ENCODE measurements at places on chromosomes 7 and 10. TPM values are rescaled to one million over a fixed set of nuclear protein-coding genes. Genes with fewer than 3 reads are reported as not detected.
A peak's percentile ranks its signal among the peaks of the same experiment; 100 is the strongest.

The CALHM1 gene
- not detected for total RNA-seq

The LRRC17 gene
- total RNA-seq, result 0.74 TPM

The ELAPOR2 gene
- total RNA-seq, result 107 TPM

The FAM237B gene
- not detected for total RNA-seq

The GDF10 gene
- total RNA-seq, result 23.4 TPM

The SLC39A12 gene
- 0.17 TPM for total RNA-seq

- H3K27ac ChIP-seq, result no peak overlapping the region
- no peaks in the 10 kb centered on the region for H3K27me3 ChIP-seq
- DNase-seq, result no peak
- H3K36me3 ChIP-seq, result no peaks in the 10 kb centered on the region
- H3K4me1 ChIP-seq, result no peaks in the 10 kb centered on the region
- H3K4me3 ChIP-seq, result no peak overlapping the region
Measured at GRCh38 chr7:113060100-113060499, 26.5 kb downstream of the GPR85 start.

- H3K4me1 ChIP-seq, result no peaks in the 10 kb centered on the region
- H3K36me3 ChIP-seq, result no peaks in the 10 kb centered on the region
- H3K27me3 ChIP-seq, result no peaks in the 10 kb centered on the region
- H3K27ac ChIP-seq, result no peak overlapping the region
- no peak overlapping the region for H3K4me3 ChIP-seq
- DNase-seq, result no peak
Measured at GRCh38 chr10:63833411-63834060, 312.3 kb downstream of the REEP3 start.

- no peak overlapping the region for H3K4me3 ChIP-seq
- peak overlapping the region; percentile 41 for H3K27ac ChIP-seq
- peak; percentile 31 for DNase-seq
- no peaks in the 10 kb centered on the region for H3K27me3 ChIP-seq
- H3K4me1 ChIP-seq, result no peaks in the 10 kb centered on the region
Measured at GRCh38 chr10:35564341-35564968, 40.7 kb upstream of the GJD4 start.

GRCh38 chr7:94510582-94511496, 1.2 kb downstream of the CASD1 start:
- peaks cover 12% of the 10 kb centered on the region for H3K4me1 ChIP-seq
- no peaks in the 10 kb centered on the region for H3K36me3 ChIP-seq
- no peaks in the 10 kb centered on the region for H3K27me3 ChIP-seq
- peak overlapping the region; percentile 89 for H3K27ac ChIP-seq
- H3K4me3 ChIP-seq, result peak overlapping the region; percentile 75
- DNase-seq, result peak; percentile 46

DNA sequence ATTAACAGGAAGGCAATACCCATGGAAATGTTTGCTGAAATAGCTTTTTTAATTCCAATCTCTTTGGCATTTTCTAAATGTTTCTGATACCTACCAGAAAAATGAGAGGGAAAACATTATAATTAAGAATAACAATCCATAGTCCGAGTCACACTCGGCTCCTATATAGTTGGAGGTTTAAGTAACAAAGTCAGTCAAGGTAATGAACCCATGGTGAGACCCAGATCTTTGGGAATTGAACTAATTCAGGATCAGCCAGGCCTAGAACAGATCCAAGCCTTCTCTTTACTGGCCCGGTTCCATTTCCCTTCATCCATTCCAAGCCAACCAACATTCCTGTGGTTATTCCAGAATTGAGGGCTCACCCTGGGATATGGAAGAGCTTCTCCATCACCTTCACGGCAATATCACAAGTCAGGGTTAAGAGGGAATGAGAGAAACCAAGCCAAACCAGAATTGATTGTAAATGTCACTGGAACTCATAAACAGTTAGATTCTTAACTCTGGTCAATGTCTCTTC, 28.3 kb downstream of the ABCB4 start:
- H3K27ac ChIP-seq, result no peak overlapping the region
- no peak for DNase-seq
- H3K4me1 ChIP-seq, result no peaks in the 10 kb centered on the region
- H3K36me3 ChIP-seq, result no peaks in the 10 kb centered on the region

DNA sequence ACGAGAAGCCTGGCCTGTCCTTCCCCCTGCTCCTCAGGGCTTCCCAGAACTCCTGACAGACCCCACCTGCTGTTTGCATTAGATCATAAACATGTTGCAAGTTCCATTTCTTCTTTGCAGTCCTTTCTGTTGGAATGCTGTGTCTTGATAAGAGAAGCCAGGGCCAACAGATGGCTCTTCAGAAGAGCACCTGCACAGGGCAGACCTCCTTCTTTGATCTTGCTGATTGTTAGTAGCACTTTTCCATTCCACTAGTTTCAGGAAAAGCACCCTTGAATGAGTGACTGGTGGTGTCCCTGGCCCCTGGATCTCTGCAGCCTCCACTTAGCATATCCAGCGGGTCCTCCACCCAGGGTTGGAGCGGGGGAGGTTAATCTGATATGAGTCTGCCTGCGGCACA, 243.2 kb downstream of the GFRA1 start:
- no peak overlapping the region for H3K27ac ChIP-seq
- no peaks in the 10 kb centered on the region for H3K27me3 ChIP-seq
- H3K4me1 ChIP-seq, result no peaks in the 10 kb centered on the region
- no peaks in the 10 kb centered on the region for H3K36me3 ChIP-seq

- no peaks in the 10 kb centered on the region for H3K27me3 ChIP-seq
- no peak overlapping the region for H3K27ac ChIP-seq
- no peak overlapping the region for H3K4me3 ChIP-seq
- DNase-seq, result no peak
- H3K36me3 ChIP-seq, result no peaks in the 10 kb centered on the region
- no peaks in the 10 kb centered on the region for H3K4me1 ChIP-seq
Measured at GRCh38 chr7:147485660-147486210, 1104.8 kb upstream of the C7orf33 start.

- H3K4me1 ChIP-seq, result no peaks in the 10 kb centered on the region
- DNase-seq, result no peak
- H3K4me3 ChIP-seq, result no peak overlapping the region
- H3K36me3 ChIP-seq, result no peaks in the 10 kb centered on the region
- H3K27ac ChIP-seq, result no peak overlapping the region
Measured at GRCh38 chr7:30379131-30379530, 94.7 kb downstream of the ZNRF2 start.

- H3K4me3 ChIP-seq, result no peak overlapping the region
- H3K36me3 ChIP-seq, result no peaks in the 10 kb centered on the region
- DNase-seq, result peak; percentile 79
- H3K4me1 ChIP-seq, result peaks cover 66% of the 10 kb centered on the region
- peak overlapping the region; percentile 68 for H3K27ac ChIP-seq
- no peaks in the 10 kb centered on the region for H3K27me3 ChIP-seq
Measured at GRCh38 chr10:132630666-132631337, 93.2 kb downstream of the INPP5A start.

- H3K4me3 ChIP-seq, result no peak overlapping the region
- peaks cover 9% of the 10 kb centered on the region for H3K4me1 ChIP-seq
- no peaks in the 10 kb centered on the region for H3K27me3 ChIP-seq
Measured at GRCh38 chr7:45258533-45259226, 101.1 kb downstream of the RAMP3 start.

DNA sequence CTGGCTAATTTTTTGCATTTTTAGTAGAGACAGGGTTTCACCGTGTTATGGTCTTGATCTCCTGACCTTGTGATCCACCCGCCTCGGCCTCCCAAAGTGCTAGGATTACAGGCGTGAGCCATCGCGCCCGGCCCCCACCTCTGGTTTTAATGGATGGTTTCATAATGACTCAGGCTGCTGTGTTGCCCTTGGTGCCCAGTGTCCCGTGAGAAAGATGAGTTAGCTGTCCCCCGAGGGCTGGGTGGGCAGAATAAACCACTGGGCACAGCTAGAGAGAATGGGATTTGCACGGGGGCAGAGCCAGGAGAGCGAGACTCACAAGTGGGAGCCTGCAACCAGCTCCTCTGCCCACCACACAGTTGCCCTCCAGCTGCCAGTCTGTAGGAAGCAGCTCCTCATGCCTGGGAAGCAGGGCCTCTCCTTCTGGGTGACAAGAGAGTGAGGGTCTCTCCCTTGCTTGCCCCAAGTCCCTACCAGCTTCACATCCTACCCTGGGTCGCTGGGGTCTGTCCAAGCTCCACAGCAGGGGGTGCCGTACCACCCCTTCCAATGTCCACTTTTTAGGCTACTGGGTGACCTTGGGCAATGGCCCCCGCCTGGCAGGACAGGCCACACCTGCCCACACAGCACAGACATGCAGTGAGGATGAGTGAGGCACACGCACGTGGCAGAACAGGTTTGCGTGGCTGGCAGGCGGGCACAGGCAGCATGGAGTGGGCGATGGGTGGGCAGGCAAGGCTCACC, 16.1 kb upstream of the NDST2 start:
- no peaks in the 10 kb centered on the region for H3K27me3 ChIP-seq
- no peak overlapping the region for H3K27ac ChIP-seq
- H3K4me3 ChIP-seq, result no peak overlapping the region

All from upper lobe of left lung (tissue), 6 donors.